ENCODE measurements at places on chromosomes 3 and 15.

- DNase-seq, result no peak
Observed at GRCh38 chr3:178072391-178073305, 463.6 kb upstream of the KCNMB2 start.

DNA sequence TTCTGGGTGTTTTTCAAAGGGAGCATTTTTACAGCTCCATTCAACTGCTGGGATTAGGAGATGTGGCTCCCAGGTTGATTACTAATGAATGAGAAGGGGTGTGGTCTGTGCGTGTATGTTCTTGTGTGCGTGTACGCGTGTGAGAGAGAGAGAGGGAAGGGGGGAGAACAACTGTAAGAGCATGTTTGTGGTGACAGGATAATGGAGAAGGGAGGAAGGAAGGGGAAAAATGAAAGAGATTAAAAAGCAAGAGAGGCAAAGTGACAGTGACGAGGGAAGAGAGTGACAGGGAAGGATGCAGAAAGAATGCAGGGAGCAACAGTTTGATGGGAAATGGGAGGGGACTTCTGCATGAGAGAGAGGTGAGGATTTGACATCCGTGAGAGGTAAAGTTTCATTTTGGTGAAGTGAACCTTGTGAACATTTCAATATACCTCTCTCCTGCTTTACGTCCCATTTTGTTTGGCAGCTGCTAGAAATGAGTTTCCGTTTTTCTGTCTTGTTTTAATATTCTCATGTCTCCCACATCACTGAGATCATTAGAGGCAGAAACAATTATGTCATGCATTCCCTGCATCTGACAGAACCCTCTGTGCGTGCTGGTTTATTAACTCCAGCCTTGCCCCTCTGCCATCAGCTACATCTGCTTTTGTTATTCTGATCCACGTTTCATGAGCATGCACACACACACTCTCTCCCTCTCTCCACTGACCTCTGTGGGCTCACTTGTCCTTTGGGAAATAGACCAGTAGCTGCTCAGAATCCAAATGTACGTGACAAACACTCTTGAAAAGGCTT lies 161.6 kb downstream of the GAP43 start:
- peak; percentile 14 for DNase-seq

DNA sequence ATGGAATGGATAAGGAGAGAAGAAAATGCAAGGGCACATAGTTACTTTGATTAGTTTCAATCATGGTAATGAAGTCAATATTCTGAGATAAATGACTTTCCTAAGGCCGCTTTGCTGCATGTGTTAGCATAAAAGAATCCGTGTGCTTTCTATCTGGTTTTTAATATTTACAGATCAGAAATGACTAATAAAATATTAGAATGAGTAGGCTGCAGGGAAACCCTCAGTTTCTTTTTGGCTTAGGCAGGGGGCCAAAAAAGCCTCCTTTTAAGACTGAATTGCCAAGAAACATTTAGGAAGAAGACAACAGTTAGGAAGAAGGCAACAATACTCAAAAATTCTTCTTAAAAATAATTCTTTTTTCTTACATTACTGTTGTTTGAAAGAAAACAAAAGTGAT lies 11.6 kb downstream of the NEK11 start:
- DNase-seq, result no peak

- no peak for DNase-seq
Observed at GRCh38 chr15:25057574-25057973, 102.8 kb downstream of the SNRPN start.

DNA sequence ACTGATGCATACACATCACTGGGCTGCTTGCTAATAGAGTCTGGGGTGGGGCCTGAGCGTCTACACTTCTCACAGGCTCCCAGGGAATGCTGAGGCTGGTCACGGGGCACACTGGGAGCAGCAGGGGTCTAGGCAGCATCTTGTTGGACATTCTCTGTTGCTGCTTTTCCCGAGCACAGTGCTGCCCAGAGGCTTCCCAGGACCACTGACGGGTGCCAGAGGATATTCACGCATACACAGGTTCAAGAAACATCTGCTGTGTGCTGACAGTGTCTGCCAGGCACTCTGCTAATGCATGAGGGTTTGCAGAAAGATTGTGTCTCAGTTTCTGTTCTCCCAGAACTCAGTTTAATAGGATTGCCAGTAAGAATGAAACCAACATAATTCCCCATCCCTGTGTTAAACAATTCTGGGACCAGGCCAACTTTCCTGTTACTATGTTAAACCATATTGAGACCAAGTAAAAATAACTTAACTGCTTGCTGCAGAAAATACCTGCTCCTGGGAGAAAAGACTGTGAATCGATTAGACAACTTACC lies 23.9 kb upstream of the BCL2L10 start:
- DNase-seq, result no peak

All from hematopoietic multipotent progenitor cell treated with erythropoietin and hydrocortisone succinate and interleukin-3 and kit ligand, for 6 days (in vitro differentiated cells).